ENCODE measurements at places on chromosomes 7 and 10.

DNA sequence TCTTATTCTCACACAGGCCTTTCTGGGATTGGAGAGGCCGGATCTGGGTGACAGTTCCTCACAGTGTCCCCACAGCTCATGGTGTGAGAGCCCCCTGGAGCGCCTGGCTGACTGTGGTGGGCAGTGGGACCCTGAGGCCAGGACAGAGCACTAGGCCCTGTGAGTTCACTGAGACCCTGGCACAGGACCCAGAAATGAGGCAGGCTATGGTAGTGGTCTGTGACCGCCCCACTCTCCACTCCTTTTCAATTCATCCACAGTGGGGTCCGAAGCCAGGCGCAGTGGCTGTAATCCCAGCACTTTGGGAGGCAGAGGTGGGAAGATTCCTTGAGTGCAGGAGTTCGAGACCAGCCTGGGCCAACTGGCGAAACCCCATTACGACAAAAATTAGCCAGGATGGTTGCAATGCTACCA lies 95.9 kb upstream of the TNRC18 start:
- DNase-seq = no peak

GRCh38 chr7:32458025-32458424 lies 32.2 kb downstream of the LSM5 start:
- no peak for DNase-seq

- no peak for DNase-seq
Measured at GRCh38 chr10:132535065-132535651, 2.4 kb upstream of the INPP5A start.

DNA sequence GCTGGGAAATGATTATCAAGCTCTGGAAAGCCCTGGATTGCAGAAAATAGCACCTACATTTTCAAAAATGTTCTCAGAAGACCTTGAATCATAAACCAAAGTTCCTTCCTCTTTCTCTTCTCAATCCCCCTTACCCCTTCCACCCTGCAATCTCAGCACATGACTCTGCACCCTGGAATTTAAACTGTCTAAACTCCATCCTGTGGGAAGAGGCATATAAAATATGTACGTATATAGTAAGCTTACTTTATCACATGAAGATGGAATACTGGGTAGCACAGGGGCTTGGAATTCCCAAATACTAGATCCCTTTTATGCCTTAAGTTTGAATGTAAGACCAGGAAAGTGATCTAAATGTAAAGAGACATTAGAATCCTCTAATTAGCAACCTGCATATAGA lies 7.7 kb downstream of the AGMO start:
- no peak for DNase-seq

GRCh38 chr7:134478707-134479106 lies 19.8 kb upstream of the AKR1B1 start:
- DNase-seq = no peak

GRCh38 chr10:3239920-3240894 lies 67.6 kb upstream of the PITRM1 start:
- DNase-seq = no peak

GRCh38 chr10:99682032-99682431 lies 22.7 kb downstream of the ENTPD7 start:
- no peak for DNase-seq

- peak; percentile 68 for DNase-seq
Measured at GRCh38 chr7:114922652-114923402, 933 bp downstream of the MDFIC start.

- DNase-seq = no peak
Measured at GRCh38 chr10:9825491-9826018, 1192.1 kb upstream of the CELF2 start.

GRCh38 chr7:88184848-88185304 lies 35.0 kb downstream of the SRI start:
- DNase-seq = no peak

GRCh38 chr7:73983437-73984164 lies 44.4 kb upstream of the ELN start:
- no peak for DNase-seq

DNA sequence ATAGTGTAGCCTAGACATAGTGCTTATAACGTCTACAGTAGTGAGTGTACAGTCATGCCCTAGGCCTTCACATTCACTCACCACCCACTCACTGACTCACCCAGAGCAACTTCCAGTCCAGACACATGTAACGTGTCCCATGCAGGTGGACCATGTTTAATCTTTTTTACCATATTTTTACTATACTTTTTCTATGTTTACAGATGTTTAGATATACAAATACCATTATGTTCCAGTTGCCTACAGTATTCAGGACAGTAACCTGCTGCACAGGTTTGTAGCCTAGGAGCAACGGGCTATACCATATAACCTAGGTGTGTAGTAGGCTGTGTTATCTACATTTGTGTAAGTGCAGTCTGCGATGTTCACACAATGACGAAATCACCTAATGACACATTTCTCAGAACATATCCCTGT lies 11.0 kb downstream of the MPP7 start:
- DNase-seq = no peak

GRCh38 chr10:44628921-44629320 lies 244.0 kb upstream of the CXCL12 start:
- no peak for DNase-seq

GRCh38 chr7:111030336-111030735 lies 60.6 kb upstream of the LRRN3 start:
- no peak for DNase-seq

DNA sequence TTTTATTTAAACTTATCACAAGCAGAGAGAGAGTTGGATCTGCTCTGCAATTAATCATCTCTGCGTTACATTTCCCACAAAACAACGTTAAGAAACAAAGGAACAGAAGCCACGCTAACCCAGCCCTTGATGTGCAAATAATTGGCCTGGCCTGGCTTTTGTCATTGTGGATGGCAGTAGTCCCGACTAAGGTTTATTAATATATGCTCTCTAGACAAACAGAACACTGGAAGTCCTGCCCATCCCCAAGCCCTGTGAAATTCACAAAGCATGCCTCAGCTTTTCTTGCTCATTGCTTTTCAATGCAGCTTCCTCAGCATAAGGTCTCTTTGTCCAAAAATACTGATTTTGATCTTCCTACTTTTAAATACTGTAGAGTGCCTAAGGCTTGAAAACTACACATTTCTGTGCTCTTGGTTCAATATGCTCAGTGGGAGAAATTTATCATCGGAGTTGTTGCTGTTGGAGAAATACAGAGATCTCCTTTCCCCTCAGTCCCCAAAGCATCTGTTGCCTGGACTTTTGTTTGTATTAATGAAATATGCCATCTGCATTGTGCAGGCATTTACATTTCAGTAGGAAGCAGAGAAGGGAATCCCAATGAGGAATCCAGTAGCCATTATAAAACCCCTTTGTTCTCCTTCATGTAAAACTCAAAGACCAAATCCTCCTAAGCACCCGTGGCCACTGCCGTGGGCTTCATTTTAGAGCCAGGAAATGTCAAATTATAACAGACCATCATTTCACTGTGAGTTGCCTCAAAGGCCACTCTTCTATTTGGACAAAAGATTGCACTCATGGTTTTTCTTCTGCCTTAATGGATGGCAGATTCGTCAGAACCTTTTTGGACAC lies 61.1 kb downstream of the SORCS1 start:
- no peak for DNase-seq

- DNase-seq = no peak
Measured at GRCh38 chr7:26626156-26626555, 238.2 kb downstream of the SKAP2 start.

GRCh38 chr10:122744257-122744656 lies 44.6 kb upstream of the C10orf120 start:
- no peak for DNase-seq

- no peak for DNase-seq
Measured at GRCh38 chr7:93964813-93965212, 39.3 kb downstream of the BET1 start.

- DNase-seq = no peak
Measured at GRCh38 chr10:35667270-35667889, 25.3 kb upstream of the FZD8 start.

GRCh38 chr7:47066976-47067614 lies 514.8 kb downstream of the TNS3 start:
- no peak for DNase-seq

DNA sequence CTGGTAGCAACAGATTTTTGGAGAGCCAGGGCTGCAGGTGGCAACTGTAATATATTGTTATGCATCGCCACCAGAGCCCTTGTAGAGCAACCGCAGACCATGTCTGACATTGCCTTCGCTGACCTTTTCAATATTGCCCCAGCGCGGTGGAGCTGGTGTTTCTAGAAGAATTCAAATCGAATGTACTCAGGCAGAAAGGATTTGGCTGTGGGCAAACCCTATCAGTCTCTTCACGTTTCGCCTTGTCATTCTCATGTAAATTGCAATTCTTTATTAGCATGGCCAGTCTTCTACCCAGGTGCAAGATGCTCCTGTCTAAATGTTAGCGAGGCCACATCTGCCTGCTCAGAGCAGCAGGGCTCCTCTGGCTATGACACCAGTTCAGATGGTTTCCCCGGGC lies 490.2 kb upstream of the AUTS2 start:
- DNase-seq = no peak

DNA sequence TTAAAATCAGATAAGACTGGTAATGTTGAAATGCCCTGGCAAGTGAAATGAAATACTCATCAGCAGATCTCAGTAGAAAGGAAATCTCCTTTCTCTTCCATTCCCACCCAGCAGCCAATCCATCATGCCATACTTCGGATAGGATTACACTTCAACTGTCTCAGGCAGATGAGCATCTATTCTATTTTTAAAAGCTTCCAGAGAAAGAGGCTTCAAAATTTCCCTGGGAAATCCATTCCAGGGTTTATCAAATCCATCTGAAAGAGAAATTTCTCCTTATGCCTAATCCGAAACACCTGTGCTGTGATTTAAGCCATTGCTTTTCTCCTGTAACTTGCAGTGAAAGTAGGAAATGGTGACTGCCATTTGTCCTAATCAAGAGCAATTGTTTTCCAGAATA lies 60.4 kb upstream of the RAPGEF5 start:
- DNase-seq = no peak

DNA sequence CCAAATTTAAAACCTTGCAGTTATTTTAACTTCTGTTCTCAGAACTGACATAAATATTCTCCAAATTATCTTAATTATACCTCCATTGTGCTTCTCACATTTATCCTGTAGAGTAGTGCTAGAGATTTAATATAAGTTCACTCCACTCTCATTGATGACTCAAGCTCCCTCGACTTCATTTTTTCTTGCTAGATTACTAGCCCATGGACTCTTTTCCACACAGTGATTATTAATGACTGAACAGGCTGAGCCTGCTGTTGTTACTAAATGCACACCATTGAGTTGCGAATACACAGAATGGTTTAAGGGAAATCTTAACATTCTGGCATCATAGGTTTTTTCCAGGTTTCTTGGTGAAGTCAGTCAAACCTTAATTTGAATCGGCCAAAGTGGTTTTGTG lies 179.5 kb upstream of the AKR1E2 start:
- no peak for DNase-seq

GRCh38 chr7:46156086-46156485 lies 235.0 kb upstream of the IGFBP3 start:
- no peak for DNase-seq

- DNase-seq = no peak
Measured at GRCh38 chr10:21737106-21737505, 203.1 kb downstream of the MLLT10 start.

GRCh38 chr10:79046326-79046725 lies 22.4 kb upstream of the ZMIZ1 start:
- DNase-seq = no peak

- no peak for DNase-seq
Measured at GRCh38 chr10:71116426-71116825, 95.9 kb upstream of the UNC5B start.

GRCh38 chr7:121530227-121531174 lies 134.4 kb upstream of the FAM3C start:
- peak; percentile 47 for DNase-seq

DNA sequence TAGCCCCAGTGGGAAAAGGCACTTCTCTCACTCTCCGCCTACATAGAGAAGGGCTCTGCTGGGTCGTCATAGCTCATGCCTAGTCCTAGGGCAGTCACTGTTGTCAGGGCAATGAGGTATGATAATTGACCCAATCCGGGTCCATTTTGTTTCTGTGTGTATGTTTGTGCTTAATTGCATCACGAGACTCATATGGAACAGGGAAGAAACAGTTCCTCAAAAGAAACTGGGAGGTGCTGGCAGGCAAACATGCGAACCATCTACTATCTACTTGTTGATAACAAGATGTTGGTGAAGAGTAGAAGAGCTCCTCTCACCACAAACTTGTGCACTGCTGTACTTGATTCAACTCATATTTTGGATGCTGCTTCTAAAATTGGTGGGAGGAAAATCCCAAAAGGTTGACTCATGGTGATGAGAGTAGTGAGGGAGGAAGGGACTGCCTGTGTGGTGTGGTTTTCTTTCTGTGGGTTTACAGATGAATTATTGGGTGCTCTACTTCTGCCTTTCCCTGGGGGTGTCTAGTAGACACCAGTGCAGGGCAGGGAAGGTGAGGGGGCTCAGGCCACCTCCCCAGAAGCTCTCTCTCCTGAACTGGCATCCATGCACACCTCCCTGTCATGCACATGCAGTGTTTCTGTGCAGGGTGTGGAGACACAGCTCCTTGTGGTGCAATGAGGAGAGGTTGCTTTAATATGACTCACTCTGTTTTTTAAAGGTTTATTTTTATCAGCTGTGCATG lies 29.4 kb downstream of the LSMEM1 start:
- no peak for DNase-seq

- no peak for DNase-seq
Measured at GRCh38 chr10:52128056-52128683, 185.9 kb upstream of the DKK1 start.

DNA sequence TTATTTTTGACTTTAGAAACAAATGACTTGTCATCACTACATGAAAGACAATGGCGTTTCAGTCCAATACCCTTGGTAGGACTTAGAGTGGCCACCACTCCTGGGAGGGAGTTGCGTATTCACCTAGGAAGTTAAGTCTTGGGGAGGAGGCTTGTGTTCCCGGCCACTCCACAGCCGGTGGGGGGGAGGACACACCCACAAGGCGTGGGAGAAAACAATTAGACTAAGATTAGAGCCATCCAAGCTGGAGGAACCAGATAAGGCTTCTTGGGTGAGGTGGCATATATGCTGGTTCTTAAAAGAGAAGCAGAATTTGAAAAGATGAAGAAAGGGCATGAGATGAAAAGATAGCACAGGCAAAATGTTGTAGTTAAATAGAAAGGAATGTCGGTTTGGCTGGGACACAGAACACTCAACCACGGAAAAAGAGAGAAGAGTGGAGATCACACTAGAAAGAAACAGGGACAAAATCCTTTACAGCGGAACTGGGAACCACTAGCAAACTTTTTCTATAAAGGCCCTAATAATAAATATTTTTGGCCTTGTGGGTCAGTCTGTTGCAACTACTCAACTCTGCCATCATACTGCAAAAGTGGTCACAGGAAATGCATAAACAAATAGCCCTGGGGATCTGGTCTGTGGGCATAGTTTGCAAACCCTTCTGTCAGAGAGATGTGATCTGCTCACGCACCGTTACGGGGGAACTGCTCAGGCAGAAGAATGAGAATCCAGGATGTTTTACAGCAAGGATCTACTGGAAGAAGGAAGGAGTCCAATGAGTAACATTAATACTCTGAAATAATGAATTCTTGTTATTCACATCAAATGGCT lies 651.8 kb downstream of the PARD3 start:
- DNase-seq = no peak

DNA sequence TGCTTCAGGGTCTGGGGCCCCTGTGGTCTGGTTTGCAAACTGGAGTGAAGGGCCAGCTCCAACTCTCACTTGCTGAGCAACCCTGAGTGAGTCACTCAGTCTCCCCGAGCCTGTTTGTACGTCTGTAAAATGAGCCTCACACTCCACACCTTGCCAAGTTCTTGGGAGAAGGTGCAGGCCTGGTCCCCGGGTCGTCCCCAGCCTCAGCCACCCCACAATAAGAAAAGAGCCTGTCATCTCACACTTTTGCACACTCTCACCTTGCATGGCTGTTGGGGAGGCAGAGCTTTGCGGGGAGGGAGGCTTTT lies 5.2 kb downstream of the GRIFIN start:
- DNase-seq = no peak
